Spleen (tissue), 13 donors: ENCODE measurements at places on chromosomes 6 and 20.

GRCh38 chr6:160036790-160037206 lies 67.9 kb downstream of the IGF2R start:
- no peak for DNase-seq

GRCh38 chr6:152605342-152605741 lies 31.8 kb downstream of the SYNE1 start:
- DNase-seq, result no peak

- DNase-seq, result no peak
These were observed 757.0 kb downstream of the PTPRT start for GRCh38 chr20:42432496-42433334.

GRCh38 chr6:138500045-138500665 lies 861 bp upstream of the NHSL1 start:
- no peak for DNase-seq

GRCh38 chr6:75116946-75117345 lies 88.9 kb downstream of the COL12A1 start:
- no peak for DNase-seq

DNA sequence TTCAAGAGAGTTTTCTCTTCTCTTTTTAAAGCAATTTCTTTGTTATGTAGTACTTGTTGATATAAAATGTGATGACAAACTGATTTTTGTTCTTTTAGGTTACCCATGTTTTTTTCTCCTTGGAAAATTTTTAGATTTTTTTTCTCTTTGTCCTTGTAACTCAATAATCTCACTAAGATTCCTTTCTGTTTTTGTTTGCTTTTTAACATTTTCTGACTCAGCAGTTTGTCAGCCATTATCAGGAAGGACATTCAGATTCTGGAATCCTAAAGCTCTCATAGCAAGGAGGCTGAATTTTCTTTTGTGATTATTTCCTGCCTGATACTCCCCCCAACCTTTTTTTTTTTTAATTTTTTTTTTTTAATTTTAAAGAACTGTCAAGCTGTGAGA lies 75.2 kb upstream of the CITED2 start:
- DNase-seq, result no peak

- no peak for DNase-seq
These were observed 334.3 kb downstream of the CDKAL1 start for GRCh38 chr6:20868397-20869096.
